Renal cortex interstitium (tissue), 15 donors: ENCODE measurements at places on chromosomes 7 and 10. TPM values are rescaled to one million over a fixed set of nuclear protein-coding genes. Genes with fewer than 3 reads are reported as not detected.
A peak's percentile ranks its signal among the peaks of the same experiment; 100 is the strongest.

CALD1 gene
- polyA plus RNA-seq, result 274 TPM

GAD2 gene
- polyA plus RNA-seq, result 2.3 TPM

OR2A1 gene
- 0.81 TPM for polyA plus RNA-seq

GRCh38 chr7:37659971-37660565 is 23.5 kb upstream of the GPR141 start:
- no peak for DNase-seq

DNA sequence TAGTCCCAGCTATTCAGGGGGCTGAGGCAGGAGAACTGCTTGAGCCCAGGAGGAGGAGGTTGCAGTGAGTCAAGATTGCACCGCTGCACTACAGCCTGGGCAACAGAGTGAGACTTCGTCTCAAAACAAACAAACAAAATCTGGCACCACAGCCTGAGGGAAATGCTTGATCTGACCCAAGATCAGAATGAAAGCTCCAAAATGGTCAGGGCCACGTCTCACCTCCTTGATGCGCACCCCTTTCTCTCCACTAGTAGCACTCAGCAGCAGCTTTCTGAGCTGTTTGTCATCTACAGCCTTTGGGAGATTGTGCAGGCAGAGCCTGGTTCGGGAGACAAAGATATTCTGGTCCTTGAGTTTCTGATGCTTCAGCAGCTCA is 22.7 kb downstream of the RBM28 start:
- no peak for DNase-seq

DNA sequence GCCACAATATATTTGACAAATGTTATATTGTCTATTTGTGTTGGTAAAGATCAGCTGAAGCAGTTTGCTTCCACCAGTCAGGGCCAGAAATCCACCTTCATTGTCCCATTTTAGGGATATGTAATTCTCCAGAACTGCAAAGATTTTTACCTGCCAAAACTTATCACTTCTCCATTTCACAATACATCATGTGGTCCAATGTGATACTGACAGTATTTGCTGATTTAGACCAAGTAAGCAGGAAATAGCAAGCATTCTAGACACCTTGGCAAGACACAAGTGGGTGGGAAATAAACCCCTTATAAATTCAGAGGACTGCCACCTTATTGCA is 18.5 kb upstream of the LIPA start:
- no peak for DNase-seq

- no peak for DNase-seq
These were observed 154.1 kb downstream of the C10orf105 start for GRCh38 chr10:71565284-71566000.

DNA sequence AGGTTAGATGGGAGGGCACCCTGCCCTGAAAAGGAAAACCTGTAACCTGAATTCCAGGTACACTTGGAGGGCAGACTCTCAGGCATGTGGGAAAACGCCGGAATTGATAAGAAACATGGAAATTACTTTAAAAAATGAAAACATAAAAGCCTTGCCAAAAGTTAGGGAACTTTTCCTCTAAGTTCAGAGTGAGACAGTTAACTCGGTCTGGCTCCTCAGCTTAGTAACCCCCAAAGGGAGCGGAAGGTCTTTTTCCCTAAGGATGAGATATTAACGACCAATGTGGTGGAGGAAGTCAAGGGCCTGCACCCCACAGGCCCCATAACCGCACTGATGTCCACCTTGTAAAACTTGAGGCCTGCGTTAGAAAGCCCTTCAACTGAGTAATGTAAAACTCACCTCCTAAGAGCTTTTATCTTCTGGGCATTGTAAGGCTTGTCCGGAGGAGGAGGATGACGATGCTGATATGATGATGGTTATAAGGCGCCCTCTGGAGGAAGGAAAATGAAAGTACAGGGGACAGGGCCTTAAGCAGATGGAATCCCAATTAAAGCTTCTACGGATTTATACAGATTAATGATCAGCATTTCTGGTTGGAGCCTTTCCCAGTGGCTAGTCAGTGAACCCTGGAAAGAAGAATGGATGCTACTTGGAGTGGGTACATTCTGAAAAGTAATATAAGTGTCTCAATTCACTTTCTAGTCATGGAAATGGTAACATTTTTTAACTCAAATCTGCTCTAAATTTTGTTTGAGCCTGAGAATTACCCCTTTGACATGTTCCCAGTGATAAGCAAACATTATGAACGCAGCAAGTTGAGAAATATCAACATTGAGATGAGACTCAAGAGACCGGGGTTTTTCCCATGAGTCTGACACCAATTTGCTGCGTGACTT is 694 bp downstream of the COL1A2 start:
- DNase-seq, result peak; percentile 75

GRCh38 chr10:31677195-31678138 is 251.2 kb downstream of the ARHGAP12 start:
- no peak for DNase-seq

GRCh38 chr7:143331179-143331801 is 15.4 kb downstream of the CLCN1 start:
- no peak for DNase-seq

GRCh38 chr7:77734659-77735421 is 38.6 kb downstream of the RSBN1L start:
- DNase-seq, result no peak

GRCh38 chr7:140484951-140485499 is 5.7 kb upstream of the MKRN1 start:
- DNase-seq, result no peak

GRCh38 chr7:147796581-147796980 is 794.0 kb upstream of the C7orf33 start:
- no peak for DNase-seq

- DNase-seq, result no peak
These were observed 568.9 kb upstream of the MKI67 start for GRCh38 chr10:128694851-128695725.

DNA sequence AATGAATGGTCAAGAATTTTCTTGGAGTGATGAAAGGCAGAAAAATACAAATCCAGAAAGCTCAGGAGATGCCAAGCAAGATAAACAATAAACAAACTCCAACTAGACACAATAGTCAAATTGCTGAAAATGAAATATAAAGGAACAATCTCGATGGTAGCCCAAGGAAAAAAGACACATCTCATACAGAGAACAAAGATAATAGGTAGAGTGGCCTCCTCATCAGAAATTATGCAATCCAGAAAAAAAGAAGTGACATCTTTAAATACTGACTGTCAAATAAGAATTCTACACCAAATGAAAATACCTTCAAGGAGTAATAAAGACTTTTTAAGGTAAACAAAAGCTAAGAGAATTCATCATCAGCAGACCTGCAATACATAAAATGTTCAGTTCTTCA is 150.4 kb downstream of the ANK3 start:
- no peak for DNase-seq

DNA sequence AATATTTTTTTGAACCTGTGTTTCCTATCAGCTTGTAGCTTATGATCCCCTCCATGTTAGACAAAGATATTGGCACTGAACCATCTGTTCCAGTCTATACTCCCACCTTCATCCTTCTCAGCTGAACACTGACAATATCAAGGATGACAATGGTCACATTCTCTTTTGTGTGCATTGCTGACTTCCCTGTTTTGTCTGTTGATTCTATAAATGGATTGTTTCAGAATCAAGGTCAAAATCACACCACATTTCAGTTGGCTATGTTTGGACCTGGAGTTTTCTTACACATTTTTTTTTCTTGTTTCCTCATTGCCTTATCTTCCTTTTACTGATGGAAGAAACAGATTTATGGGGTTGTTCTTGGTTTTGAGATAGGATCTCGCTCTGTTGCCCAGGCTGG is 11.3 kb upstream of the SMURF1 start:
- no peak for DNase-seq

DNA sequence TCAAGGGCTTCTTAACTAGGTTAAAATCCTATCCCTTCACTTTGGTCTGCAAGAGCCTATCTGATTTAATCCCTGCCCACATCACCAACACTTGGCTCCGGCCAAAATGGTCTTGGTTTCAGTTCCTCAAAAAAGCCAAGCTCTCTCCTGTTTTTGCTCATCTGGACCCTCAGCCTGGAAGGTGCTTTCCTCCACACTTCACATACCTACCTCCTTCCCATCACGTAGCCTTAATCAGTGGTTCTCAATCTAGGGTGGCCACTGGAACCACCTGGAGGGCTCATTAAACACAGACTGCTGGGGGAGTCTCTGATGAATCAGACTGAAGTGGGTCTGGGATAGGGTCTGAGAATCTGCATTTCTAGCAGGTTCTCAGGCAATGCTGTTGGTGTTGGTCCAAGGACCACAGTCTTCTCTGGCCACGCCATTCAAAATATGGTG is 227.0 kb upstream of the AOAH start:
- DNase-seq, result no peak

- no peak for DNase-seq
These were observed 362.7 kb downstream of the GLRX3 start for GRCh38 chr10:130498934-130499333.
